ENCODE measurements at places on chromosomes 6 and 20. TPM values are rescaled to one million over a fixed set of nuclear protein-coding genes. Genes with fewer than 3 reads are reported as not detected.
A peak's percentile ranks its signal among the peaks of the same experiment; 100 is the strongest.

The TBX18 gene
- 9.8 TPM for polyA plus RNA-seq

The MUC21 gene
- 0.04 TPM for polyA plus RNA-seq

The IMPG1 gene
- polyA plus RNA-seq = 0.52 TPM

The BCAS4 gene
- 4.8 TPM for polyA plus RNA-seq

The PDE10A gene
- polyA plus RNA-seq = 27.6 TPM

The FAM162B gene
- polyA plus RNA-seq = 7.6 TPM

The C6orf132 gene
- polyA plus RNA-seq = 1.2 TPM

The B3GAT2 gene
- polyA plus RNA-seq = 1.1 TPM

The NELFCD gene
- polyA plus RNA-seq = 135 TPM

The SIRPB1 gene
- polyA plus RNA-seq = 2.4 TPM

DNA sequence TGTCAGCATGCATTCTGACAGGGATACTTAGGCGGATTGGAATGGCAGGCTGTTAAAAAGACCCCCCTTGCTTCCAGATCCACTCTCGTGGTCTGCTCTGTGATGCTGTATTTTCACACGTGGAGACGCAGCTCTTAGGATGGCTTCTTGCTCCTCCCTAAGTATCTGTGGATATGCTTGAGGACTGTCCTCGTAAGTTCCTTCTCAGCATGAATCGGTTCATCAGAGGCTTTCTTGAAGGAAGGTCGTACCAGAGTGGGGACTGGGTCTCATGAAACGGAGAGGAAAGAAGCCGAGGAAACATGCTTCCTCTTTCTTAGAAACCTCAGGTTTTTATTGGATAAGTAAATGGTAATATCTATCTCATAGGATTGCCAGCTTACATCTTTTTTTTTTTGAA is 220.4 kb downstream of the FARS2 start:
- DNase-seq = no peak

GRCh38 chr6:36786055-36786675 is 53.1 kb downstream of the CPNE5 start:
- DNase-seq = no peak

- DNase-seq = no peak
Observed at GRCh38 chr6:108395297-108395696, 100.4 kb downstream of the AFG1L start.

- DNase-seq = no peak
Observed at GRCh38 chr6:18022398-18023231, 35.2 kb upstream of the KIF13A start.

- DNase-seq = no peak
Observed at GRCh38 chr6:108851756-108852155, 3.5 kb downstream of the ARMC2 start.

DNA sequence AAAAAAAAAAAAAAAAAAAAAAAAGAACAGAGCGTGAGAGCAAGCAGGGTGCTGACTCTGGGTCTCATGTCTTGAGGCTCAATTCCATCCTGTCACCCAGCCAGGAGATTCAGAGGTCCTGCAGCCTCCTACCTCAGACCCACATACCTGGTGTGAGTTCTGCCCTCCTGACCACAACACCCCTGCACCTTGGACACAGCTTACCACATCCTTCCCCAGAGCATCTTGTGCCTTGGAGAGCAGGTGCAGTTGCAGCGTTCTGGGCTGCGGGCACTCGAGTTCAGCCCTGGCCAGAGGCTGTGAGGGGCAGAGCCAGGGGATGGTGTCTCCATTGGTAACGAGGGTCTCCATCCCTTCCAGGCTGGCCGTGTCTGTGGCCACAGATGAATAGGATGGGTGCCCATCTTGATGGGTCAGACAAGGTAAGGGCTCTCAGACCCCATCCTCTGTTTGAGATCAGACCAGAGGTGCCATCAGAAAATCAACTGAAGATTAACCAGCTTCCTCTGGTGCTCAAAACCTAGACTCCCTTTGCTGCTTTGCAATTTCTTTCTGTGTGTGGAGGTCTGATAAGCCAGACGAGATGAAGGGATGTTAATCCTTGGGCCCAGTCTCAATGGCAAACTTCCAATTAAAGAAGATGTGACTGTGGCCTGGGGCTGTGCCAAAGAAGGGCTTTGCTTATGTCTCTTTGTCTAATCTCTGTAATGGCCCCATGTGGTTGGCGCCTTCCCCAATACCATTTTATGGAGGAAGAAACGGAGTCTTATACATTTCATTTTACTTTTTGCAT is 14.7 kb upstream of the ZNF831 start:
- DNase-seq = no peak

DNA sequence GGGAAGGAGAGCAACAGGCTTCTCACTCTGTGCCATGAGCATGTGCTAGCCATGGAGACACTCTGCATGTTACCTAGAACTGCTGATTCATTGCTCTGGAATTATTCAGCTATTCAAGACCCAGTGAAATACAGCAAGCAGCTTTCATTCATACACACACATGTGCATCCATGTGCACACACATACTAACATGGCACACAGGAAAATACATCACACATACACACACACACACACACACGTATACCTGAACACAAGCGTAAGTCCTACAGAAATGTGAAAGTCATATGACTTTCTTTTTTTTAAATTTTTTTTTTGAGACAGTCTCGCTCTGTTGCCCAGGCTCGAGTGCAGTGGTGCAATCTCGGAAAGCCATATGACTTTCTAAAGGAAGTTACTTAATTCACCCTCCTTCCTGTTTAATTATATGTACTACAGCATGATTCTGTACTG is 108.2 kb upstream of the NFATC2 start:
- DNase-seq = no peak

GRCh38 chr6:56297022-56297989 is 49.9 kb upstream of the COL21A1 start:
- DNase-seq = no peak

GRCh38 chr6:11682561-11682975 is 96.0 kb downstream of the ADTRP start:
- no peak for DNase-seq

DNA sequence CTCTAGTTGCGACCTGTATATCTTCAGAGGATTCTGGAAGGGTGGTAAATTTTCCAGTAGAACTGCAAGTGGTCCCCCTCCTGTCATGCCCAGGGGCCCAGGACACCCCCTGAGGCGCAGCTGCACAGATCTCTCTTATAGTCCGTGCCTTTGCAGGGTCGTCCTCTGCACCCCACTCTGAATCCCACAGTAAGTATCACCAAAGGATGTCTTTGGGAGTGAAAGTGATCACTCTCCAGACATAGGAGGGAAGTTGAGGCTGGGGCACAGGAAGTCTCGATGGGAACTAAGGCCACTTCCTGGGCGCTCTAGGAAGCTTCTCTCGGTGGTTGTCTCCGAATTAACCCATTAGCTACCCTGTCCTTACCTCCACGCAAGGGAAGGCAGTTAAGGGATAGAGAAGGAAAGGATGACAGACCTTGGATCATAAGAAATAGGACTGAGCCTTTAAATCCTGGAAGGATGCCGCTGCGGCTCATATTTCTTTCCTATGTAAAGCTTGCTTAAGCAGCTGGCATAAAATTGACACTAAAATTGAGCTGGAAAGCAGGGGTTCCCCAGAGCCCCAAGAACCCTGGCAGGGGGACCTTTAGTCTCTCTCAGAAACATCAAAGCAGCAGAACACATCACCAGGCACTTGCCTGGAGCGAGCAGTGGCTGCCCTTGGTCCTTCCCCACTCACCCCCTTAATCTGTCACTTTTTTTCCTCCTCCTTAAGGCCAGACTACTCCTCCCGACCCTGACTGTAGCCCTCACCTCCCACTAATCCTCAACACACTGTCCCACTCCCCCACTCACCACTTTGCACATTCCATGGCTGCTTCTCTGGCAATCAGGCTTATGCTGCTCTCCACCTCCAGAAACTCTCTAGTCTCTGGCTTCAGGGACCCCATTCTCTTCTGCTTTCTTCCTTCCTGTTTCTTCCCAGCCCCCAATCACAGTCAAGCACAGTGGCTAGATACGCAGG is at the start of gene ZKSCAN4:
Gene ZKSCAN4 (minus strand): TSS at position 261 of the 967 bp plus-strand sequence. CDS start 289 bp downstream, outside the sequence.
- DNase-seq = peak; percentile 89

- DNase-seq = no peak
Observed at GRCh38 chr20:57953638-57954037, 243.8 kb upstream of the PMEPA1 start.

- no peak for DNase-seq
Observed at GRCh38 chr20:44198872-44199271, 11.7 kb downstream of the OSER1 start.

GRCh38 chr6:76861403-76861802 is 601.9 kb downstream of the HTR1B start:
- DNase-seq = no peak

DNA sequence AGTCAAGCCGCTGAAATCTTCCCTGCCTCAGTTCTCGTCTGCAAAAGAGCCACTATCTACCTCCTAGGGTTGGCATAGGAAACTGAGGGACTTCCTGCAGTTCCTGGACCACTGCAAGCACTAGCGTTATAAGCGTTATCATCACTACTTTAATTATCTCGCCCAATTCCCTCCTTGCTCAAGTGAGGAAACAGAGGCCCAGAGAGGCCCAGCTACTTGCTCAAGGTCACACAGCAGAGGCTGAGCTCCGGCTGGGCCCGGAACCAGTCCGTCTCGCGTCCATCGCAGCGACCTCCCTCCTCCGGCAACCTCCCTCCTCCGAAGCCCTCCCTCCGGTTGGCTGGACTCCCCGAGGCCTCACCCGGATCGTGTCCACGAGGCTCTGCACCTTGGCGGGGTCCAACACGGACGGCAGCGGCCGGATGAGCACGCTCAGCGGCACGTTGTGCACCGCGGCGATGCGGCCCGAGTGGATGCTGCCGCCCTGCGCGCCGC is 338 bp downstream of the SRXN1 start:
- DNase-seq = no peak

DNA sequence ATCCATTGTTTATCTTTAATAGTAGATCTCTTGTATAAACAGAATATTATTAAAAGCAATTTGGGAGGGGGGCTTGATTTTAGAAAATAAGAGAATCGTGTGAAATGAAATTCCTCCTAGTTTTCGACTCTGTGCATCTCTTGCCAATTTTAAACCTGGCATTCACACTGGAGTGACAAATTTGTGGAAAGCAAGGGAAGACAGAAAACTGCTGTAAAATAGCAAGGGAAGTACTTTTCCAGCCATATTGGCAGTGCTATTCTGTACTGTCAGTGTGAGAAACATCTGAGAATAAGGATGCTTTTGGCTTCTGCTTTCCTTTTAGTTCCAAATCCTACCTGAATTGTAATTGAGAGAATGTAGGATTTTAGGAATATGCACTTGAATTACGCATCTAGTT is 40.2 kb downstream of the TOP1 start:
- no peak for DNase-seq

- DNase-seq = no peak
Observed at GRCh38 chr6:53100561-53100960, 35.4 kb downstream of the FBXO9 start.

DNA sequence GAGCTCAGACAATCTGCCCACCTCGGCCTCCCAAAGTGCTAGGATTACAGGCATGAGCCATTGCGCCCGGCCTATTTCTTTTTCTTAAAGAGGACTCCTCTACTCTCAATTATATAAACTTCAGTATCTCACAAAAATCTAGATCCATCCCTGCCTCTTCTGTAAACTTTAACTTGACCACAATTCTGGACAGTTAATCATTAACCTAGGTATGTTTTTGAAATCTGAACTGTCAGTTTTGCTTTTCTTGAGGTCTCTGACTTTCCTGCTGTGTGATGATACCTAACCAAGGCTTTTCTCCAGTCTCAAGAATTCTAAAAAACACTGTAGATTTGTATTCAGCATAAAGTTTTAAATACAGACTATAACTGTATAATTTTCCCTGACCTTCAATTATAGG is 388.2 kb upstream of the SYNCRIP start:
- no peak for DNase-seq

GRCh38 chr6:108114841-108115597 is 40.5 kb upstream of the OSTM1 start:
- no peak for DNase-seq

DNA sequence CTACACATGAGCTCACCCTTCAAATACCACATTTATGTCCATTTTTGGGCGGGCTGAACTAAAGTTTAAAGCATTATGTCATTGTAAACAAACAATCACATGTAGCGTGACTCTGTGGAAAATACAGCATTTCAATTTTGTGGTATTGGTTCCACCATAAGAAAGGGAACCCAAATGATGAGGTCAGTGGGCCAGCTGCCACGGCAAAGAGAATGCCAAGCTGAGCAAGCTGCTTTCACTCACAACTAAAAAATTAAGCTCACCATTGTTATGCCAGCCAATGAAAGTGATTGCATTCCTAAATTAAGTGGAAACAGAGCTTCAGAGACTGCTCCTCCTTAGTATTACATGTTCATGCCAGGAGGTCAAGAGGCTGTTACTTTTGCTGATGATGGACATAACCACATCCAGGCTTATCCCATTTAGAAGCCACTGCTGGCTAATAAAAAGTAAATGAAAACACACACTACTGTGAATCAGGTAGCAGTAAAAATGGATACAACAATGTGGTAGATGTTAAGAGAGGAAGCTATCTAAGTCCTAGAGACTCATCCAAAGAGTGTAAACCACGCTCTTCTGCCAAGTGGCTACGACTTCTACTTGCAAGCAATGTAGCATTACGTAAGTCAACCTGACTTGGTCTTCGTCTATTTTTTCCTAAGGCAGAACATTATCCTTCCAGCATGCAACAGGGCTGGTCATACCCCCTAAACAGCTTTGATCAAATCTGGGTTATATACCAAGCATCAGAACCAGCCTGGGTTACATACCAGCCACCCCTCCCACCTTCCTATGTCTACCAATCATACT is 164.8 kb downstream of the BACH2 start:
- DNase-seq = no peak

DNA sequence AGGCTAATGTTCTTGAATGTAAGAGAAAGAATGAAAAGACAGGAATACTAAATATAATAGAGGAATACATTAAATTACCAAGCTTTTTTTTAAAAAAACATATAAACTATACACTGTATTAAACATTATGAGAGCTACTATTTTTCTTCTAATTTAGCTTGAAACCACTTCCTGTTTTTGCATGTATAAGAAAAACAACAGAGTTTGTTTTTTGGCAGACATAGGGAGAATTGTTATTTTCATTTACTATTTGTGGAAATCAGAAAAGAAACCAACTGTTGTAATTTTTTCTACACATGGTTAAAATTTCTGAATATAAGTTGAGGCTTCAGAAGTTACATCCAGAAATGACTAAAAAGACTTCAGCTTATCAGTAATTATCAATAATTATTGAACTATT is 991.8 kb upstream of the GJE1 start:
- DNase-seq = no peak

- no peak for DNase-seq
Observed at GRCh38 chr6:137944793-137945498, 77.9 kb downstream of the TNFAIP3 start.

GRCh38 chr6:159890792-159891191 is at the start of gene MAS1:
MAS1 (plus strand) TSS chr6:159890988; CDS start chr6:159906956, 15,968 bp downstream.
- no peak for DNase-seq

All from left renal pelvis (tissue), 4 donors.